CD14-positive monocyte (primary cell): ENCODE measurements at places on chromosomes 2 and 18.

GRCh38 chr2:217858519-217859491 is 144.0 kb downstream of the TNS1 start:
- DNase-seq = no peak

DNA sequence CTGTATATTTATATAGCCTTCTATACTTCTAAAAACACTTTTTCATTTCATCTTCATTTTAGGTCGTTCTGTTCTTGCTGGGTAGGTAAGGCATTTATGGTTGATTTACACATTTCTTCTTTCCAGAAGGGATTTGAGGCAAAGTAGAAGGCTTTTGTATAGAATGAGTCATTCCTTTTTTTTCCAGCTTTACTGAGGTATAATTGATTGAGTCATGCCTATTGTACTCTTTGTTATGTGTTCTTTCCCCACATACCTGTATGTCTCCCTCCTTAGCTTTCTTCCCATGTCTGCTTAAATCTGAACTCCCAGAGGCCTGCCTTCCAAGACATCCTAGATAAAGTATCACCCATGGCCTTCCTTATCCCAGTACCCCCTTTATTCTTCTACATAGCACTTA is 4.8 kb upstream of the CDC42EP3 start:
- DNase-seq = no peak

- DNase-seq = no peak
Observed at GRCh38 chr2:210421916-210422315, 54.6 kb downstream of the LANCL1 start.

DNA sequence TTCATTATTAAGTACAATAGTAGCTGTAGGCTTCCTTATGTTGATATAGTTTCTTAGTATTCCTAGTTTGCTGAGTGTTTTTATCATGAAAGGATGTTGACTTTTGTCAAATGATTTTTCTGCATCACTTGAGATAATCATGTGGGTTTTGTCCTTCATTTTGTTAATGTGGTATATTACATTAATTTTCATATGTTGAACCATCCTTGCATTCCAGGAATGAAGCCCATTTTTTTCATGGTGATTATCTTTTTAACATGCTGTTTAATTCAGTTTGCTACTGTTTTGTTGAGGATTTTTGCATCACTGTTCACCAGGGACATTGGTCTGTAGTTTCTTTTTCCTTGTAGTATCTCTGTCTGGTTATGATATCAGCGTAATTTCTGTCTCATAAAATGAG is 82.9 kb upstream of the CNGA3 start:
- no peak for DNase-seq

DNA sequence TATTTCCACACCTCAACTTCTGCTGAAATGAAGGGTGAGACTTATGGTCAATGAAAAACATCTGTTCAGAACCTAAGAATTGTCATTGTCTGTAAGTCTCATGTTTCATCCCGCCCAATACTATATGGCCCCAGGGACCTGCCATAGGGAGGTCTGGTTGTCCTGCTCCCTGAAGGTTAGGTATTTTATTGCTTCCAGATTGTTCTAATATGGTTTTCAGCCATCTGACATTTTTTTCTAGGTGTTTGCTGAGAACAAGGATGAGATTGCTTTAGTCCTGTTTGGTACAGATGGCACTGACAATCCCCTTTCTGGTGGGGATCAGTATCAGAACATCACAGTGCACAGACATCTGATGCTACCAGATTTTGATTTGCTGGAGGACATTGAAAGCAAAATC is 7.3 kb downstream of the XRCC5 start:
- DNase-seq = no peak
